ENCODE measurements at places on chromosomes 4 and X. TPM values are rescaled to one million over a fixed set of nuclear protein-coding genes. Genes with fewer than 3 reads are reported as not detected.

TMEM154 gene
- 3.7 TPM for total RNA-seq

DOCK11 gene
- 39.5 TPM for total RNA-seq

PDHA1 gene
- total RNA-seq = 105 TPM

PABPC1L2B gene
- total RNA-seq = not detected

ANOS1 gene
- 11.5 TPM for total RNA-seq

ETDB gene
- total RNA-seq = not detected

COQ2 gene
- 9.4 TPM for total RNA-seq

PHEX gene
- total RNA-seq = 0.09 TPM

CNKSR2 gene
- total RNA-seq = 16.8 TPM

KCND1 gene
- 2.5 TPM for total RNA-seq

GPR34 gene
- total RNA-seq = 10.3 TPM

MCUB gene
- 23.0 TPM for total RNA-seq

SMIM10L2A gene
- 2.7 TPM for total RNA-seq

CFI gene
- total RNA-seq = 50.8 TPM

MBNL3 gene
- total RNA-seq = 22.6 TPM

SULT1B1 gene
- total RNA-seq = 1.3 TPM

- DNase-seq = peak; percentile 79
These were observed 2.5 kb upstream of the HTRA3 start for GRCh38 chr4:8267077-8267476.

DNA sequence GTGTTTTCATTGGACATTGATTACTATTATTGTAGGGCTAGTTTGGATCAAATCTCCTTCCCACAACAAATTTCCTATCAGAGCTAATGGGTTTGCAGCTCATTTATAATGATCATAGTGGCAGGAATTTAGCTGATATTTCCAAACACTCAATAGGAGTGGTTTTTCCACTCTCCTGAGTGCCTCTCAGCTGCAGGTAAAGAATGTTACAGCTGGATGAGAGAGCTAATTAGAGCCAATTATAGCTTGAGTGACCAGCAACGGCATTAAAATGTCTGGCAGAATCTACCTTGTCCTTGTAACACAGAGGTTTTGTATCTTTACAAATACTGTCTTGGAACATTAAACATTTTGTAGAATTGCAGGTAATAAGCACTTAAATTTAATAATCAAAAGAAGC, 602.8 kb upstream of the EPHA5 start:
- no peak for DNase-seq

DNA sequence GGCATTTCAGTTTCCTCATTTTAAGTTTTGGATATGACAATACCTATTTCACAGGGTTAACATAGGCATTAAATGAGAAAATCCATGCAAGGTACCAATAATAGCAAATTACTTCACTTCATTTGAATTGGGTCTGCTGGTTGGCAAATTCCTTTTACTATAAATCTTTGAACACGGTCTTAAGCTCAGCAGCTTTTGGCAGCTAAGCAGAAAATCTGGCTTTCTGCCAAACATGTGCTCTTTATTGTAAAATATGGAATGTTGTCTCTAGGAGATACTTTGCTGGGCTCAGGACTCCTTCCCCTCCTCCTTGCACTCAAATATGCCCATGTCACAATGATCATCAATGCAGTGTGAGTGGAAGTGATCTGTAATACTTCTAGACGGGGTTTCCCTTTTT, 16.8 kb upstream of the DMP1 start:
- no peak for DNase-seq

DNA sequence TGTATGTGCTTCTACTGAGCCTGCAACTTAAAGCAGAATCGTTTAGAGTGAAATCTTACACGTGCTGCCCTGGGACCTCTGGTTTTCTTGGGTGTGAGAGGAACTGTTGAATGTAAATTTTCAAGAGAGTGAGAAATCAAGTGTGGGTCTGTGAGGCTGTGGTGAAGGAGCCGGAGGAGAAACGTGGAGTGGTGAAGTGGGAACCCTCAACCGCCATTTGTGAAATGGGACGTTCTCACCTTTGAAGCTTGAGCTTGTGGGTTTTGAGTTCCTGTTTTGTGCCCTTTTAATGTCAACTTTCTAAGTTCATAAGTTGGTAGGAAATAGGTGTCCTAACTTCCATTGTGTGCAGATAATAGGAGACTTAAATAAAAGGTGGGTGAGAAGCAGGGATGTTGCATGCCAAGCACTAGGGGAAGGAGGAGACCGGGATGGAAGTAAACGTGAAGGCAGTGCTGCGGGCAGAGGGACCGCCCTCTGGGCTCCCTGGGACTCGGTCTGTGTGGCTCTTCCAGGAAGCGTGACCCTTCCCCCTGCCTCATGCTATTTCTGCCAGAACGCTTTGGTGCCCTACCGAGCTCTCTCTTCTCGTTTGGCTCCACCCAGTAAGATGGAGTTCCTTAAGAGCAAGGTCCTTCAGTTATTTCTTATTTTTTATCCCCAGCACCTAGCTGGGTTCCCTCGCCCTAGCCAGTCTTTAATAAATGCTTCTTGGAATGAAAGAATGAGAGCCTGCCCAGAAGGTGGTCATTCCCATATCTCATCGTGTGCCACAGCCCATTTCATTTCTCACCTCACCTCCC, 56.0 kb downstream of the TMEM131L start:
- no peak for DNase-seq

DNA sequence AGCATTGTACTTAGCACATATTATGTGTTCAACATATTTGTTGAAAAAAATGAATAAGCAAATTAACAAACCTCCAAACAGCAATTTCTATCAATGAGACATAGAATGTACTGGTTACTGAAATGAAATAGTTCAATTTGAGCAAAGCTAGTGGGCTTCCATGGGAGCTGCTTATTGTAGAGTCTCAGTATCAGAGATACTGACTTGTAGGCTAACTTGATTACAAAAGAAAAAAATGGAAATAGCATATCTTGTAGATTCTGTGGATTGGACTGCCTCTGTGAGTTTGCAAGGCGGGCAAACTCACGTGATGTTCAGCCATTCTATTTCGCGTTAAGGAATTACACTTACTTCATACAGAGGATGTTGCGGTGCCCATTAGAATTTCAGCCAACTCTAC, 222.1 kb upstream of the JADE1 start:
- DNase-seq = no peak

DNA sequence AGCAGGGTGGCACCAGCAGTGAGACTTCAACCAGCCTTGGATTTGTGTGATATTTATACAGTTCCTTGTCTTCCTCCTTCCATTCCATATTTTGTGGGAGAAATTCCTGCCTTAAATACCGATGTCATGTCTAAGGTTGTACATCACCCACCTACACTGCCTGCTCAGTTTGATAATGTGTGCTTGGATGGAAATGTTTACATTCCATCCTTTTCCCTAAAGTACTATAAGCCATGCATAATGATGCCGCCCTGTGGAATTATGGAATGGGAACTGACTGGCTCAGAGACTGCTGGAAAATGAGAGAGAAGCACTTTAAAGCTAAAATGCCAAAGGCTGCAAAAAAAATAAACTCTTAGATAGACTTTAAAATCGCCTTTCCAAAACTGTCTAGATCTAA, 11.3 kb upstream of the GLUD2 start:
- no peak for DNase-seq

- no peak for DNase-seq
These were observed 2.1 kb downstream of the GAB3 start for GRCh38 chrX:154748712-154749339.

- no peak for DNase-seq
These were observed 5.6 kb downstream of the ZFP92 start for GRCh38 chrX:153416781-153417450.

DNA sequence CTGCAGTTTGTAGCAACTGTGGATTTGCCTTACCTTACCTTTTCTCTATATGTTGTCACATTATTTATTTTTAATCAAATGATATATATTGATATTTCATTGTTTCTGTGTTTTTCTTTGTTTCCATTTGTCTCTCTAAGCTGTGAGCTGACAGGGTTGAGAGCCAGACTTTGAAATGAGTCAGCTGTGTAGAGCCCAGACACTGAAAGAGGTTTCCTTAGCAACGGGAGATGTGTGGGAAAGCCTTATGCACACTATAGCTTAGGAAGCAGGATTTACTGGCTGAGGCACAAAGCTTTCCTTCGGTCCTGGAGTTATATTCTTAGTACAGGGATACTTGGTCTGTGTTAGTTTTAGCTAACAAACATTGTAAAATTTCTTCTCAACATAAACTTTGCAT, 192.2 kb downstream of the FGF13 start:
- DNase-seq = no peak

- DNase-seq = no peak
These were observed 34.2 kb upstream of the FAT1 start for GRCh38 chr4:186757696-186758355.

DNA sequence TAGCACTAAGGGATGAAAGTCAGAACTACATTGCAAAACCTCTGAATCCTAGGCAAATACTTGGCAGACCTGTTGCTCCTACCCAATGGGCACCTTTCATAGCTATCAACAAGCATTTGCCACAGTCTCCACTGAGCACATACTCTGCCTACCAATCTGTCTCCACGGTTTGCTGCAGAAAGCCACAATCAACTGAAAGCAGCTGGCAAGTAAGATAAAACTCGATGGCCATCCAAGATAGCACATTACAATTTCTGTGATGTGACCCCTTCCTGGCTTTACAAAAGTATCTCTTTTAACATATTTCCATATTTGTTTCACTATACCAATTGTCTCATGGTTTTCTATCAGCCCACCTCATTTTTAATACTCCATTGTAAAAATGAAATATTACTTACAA, 1060.5 kb upstream of the INTU start:
- no peak for DNase-seq

DNA sequence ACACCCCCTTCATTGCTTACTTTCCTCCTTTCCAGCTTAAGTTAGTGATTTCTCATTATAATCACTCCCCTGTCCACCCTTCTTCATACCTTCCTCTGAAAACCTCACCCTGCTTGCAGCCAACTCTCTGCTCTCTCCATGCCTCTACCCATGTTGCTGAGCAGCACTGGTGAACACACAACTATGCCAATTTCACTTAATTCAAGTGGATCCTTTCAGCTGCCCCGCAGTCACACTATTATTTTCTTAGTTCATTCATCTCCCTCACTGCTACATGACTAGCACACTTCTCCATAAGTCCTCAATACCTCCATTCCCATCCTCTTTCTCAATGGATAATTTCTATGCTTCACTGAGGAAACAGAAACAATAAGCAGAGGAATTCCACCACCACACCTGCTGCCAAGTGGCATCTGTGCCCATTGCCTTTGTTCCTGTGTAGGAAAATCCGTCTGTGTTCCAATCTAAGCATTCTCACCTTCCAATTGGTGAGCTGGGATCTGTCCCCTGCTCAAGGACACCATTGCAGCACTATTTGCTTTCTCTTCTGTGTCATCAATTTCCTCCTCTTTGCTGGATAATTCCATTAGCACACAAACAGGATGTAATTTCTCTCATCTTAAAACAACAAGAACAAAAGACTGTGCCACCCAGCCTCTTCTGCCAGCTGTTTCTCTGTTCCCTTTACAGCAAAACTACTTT, 25.2 kb upstream of the PRSS48 start:
- no peak for DNase-seq

DNA sequence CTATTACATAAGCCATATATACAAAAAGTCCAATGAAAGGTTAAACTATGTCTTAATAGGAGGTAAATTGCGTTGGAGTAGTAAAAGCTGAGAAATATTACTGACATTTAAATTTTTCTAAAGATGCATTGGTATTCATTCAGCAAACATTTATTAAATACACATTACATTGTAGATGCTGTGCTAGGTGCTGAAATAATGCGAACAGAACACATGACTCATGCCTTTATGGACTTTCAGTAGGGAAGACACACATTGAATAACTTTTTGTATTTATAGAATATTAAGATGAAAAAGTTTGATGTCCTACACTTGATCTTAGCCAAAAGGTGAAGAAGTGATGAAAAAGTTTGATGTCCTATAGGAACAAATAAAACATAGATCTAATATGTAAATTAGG, 871.1 kb upstream of the SLIT2 start:
- DNase-seq = no peak

DNA sequence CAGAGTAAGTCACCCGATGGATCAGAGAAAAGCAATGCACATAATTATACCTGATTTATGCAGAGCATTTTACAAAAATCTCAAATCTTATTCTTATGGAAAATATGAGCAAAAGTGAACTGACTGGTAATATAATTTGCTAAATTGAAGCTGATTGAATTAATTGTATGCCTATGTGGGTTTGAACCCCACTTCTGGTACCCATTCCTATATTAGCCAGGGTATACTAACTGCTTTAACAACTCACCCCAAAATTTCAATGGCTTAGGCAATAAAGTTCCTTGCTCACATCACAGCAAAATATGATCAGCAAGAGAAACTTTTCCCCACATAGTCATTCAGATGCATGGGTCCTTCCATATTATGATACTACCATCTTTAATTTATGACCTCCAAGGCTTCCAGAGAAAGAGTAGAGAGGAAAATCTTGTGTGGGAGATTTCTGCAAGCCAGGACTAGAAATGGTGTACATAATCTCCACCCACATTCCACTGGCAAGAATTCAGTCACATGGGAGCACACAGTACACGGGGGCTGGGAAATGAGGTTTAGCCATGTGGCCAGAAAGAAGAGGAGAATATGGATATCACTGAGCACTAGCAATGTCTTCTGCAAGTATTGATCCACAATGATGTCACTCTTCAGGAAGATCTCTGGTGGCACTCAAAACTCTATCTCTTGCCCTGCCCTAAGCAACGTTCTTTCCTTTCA, 640.7 kb downstream of the BCOR start:
- DNase-seq = no peak

DNA sequence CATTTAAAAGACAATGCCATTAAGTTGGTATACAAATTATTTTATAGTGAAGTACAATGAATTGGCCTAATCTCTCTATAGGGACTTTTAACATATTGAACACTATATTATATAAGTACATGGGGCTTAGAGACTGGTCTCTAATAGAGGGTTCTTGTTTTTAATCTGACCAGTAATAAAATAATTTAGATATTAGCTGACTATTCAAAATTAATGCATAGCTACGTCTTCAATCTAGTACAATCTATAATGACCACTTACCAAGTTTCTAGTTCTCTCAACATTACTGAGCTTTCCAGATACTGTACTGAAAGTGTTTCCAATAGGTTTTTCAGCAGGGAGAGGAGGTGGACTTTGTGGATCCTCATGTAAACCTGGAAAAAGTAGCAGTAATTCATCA, 59.6 kb downstream of the RPS3A start:
- DNase-seq = no peak

DNA sequence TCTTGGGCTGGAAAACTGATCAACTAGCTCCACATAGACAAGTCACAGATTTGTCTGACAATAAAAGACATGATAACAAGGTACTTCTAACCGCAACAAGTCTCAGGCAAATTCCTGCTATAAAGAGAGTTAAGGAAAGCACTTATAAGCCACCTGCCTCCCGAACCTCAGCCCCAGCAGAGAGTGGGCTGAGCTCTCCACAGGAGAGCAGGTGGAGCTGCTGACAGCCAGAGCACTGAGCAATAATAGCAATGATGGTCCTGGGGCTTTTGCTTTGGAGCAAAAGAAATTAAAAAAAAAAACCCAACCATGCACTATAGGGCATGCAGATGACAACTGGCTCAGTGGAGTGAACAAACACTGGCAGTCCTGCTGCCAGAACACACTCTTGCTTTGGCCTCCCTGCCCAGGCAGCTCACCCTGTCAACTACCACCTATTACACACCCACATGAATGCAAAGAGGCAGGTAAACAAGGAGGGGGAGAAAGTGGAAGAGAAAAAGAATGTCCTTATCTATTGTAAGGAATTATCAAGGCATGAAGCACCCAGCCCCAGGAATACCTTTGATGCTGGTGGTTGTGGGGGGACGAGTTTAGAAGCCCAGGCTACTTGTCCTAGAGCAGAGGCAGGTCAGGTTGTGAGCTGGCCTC, 135.8 kb upstream of the DGKK start:
- DNase-seq = no peak
